ENCODE measurements at places on chromosomes 11 and 22.

- DNase-seq: no peak
Measured at GRCh38 chr11:134356656-134357544, 25.1 kb downstream of the GLB1L2 start.

DNA sequence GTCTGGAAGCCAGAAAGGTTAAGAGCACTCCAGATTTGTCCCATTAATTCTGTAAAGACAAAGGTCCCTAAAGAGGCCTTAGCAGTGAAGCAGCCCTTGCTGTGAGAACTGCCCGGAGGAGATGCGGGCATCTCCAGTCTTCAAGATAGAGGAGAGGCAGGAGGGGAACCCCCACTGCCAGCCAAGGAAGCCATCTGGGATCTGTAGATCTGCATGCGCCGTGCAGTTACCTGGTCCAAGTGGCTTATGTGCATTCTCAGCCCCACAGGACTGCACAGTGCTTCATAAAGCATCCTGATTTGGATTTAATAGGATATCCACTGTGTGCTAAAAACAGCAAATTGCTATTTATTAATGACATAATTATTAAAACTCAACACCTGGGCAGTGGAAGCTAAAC lies 834.6 kb downstream of the NTM start:
- no peak for DNase-seq

DNA sequence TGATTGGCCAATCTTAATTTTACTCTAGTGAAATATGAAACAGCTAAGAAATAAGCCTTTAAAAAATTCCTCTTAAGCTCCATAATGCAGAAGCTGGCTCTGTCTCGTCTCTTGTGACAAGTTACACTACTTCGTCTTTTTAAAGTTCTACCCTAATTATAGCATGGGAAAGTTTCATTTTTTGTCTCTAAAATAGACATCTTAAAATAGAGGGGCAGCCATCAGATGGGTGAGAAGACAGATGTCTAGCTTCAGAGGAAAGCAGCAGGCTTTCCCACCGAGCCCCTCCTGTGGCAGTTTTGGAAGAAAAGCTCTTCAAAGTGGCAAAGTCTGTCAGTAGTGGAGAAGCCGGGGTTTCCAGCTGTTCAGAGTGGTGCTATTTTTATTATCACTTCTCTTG lies 39.5 kb downstream of the XRRA1 start:
- no peak for DNase-seq

DNA sequence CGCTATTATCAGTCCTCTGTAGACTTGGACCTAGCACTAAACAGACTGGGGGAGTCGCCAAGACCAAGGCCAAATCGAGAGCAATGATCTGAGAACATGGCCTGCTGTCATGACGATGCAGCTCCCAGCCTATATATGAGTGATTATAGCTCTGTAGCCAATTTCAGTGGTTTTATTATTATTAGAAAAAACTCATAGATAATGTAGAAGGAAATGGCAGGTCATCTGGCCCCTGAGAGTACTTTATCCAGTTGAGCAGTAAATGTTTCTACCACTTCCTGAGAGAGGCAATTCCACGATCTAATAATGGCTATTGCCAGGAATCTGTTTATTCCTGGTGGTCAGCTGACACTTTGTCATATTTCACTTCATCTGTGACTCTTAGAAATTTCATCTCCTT lies 666.7 kb downstream of the OPCML start:
- no peak for DNase-seq

GRCh38 chr22:47610764-47611163 lies 848.3 kb downstream of the TBC1D22A start:
- no peak for DNase-seq

DNA sequence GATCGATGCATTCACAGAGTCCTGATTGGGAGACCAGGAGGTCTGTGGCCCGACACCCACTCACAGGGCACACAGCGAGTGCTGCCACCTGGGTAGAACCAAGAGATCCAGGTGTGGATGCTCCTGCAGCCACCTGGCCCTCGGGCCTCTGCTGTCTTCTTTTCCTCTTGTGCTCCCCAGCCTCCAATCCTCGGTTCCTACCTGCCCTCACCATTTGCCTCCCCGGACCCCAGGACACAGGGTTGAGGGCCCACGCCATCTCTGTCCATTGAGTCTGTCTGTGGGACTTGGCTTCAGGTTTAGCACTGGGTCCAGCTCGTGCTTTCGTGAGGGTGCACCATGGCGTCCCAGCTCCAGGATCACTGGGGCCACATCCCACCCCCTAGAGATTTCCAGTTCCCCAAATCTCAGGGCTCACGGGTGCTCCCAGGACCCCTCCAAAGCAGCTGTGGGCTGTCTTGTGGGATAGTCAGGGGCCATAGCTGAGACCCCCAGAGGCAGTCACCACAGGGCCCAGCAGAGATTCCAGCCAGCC lies 591.1 kb downstream of the BRD1 start:
- no peak for DNase-seq

- no peak for DNase-seq
Measured at GRCh38 chr11:73680687-73681086, 34.3 kb downstream of the PLEKHB1 start.

DNA sequence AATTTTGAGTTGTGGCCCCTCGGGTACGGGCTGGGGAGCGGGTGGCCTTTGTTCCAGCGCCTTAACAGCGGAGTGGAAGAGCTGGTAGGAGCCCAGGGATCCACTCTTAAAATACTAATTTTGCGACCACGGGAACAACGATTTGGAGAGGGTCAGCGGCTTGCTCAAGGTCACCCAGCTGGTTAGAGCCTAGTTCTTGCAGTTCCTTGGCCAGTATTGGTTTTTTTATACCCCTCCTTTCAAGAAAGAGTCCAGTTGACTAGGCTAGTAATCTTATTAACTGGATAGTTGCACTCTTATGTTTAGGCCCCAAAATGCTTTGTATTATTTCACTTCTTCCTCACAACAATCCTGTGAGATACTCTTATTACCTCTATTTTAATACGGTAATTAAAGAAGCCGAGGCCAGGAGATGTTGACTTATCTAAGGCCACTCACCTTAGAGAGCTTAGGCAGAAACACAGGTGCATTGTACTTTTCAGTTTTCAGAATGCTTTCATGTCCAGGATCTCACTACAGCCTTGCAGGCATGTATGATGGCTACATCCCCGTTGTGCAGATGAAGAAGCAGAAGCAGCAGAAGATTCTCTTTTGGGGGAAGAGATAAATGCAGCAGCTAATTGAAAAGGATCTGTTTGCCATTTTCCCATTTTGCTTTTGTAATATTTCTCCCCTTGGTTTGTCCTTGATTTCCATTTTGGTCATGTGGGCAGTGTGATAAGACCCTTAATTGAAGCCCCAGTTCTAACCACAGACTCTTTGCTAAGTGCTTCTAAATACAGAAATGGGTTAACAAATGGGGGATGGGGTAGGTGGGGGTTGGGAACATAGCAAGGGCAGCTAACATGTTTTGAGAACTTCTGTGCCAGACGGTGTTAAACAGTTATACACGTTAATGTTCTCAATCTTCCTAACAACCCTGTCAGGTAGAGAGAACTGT lies 1.4 kb downstream of the SREBF2 start:
- no peak for DNase-seq

DNA sequence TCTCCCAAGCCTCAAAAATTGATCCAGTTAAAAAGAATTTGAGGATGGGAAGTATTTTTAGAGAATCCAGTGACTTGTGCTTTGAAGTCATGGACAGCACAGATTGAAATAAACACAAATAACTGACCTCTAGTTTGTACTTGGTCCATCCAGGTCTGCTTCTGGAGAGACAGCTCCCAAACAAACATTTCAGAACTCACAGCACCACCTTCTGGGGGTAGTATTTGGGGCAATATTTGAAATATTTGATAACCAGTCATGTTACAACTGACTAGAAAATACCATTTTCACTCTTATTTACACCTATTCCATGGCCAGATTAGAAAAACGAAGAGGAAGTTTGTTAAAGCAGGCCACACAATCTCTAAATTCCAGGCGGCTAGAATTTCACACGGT lies 56.2 kb downstream of the CTSC start:
- DNase-seq: no peak

DNA sequence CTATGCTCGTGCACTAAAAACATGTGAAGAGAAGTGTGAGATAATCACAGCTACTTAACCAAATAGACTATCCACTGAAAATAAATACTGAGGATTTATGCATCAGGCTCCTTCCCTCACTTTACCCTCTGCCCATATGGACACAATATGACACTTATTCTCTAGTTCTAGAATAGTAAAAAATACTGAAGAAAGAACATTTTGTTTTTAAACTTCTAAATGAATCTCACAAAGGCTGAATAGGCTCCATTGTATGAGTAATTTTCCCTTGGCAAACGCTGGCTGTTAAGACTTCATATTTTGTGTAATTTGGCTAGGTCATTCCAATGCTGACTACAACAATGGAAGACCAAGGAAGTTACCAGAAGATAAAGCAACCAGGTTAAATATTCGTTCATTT lies 9.9 kb downstream of the HPS5 start:
- DNase-seq: no peak

DNA sequence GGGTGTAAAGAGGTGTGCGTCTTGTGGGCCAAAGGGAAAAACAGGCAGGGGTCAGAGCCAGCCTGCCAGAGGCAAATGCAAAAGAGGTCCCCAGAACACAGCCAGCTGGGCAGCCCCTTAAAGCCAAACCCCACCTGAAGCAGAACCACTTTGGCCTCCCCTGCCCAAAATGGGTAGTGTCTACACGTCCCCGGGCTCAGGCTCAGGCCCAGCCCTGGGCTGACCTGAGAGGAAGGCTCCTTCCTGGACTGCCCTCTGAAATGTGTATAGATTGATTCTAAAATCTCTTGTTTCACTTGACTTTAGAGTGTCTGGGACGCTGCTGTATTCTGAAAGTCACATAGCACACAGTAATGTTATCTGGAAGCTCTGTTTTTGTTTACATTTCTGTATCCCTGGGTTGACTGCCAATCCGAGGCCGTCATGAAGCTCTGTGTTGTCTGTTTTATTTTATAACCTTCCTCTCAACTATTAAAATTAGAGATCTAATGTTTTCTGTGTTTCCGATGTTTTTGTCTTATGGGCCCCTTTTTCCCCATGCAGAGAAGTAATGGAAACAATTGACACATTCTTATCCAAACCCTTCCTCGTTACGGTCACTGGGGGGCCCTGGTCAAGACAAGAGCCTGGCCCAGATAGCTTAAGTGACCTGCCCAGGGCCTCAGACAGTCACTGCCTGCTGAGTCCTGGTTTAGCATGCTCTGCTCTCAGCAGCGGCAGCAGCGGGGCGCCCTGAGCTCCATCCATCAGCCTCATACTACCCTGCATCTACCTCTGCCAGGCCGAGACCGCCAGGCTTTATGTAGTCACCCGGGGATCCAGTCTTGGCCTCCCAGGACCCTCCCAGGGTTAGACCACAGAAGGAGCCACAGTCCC lies 10.1 kb downstream of the OVOL1 start:
- DNase-seq: no peak

DNA sequence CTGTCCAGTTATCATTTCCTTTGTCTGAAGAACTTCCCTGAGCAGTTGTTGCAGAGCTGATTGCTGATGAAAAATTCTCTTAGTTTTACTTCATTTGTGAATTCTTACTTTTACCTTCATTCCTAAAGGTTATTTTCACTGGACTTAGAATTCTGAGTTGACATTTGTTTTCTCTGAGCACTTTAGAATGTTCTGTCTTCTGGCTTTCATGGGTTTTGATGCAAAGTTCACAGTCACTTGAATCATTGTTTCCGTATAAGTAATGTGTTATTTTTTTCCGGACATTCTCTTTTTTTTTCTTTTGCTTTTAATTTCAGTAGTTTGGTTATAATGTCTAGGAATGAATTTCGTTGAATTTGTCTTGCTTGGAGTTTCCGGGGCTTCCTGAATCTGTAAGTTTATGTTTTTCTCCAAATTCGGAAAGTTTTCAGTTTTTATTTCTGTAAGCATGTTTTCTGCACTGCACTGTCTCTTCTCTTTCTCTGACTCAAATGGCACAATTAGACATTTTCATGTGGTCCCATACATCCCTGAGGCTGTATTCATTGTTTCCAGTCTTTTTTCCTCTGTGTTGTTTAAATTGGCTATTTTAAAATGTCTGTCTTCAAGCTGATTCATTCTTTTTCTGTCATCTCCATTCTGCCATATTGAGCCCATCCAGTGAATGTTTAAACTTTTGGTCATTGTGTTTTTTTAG lies 68.5 kb upstream of the NARS2 start:
- no peak for DNase-seq

DNA sequence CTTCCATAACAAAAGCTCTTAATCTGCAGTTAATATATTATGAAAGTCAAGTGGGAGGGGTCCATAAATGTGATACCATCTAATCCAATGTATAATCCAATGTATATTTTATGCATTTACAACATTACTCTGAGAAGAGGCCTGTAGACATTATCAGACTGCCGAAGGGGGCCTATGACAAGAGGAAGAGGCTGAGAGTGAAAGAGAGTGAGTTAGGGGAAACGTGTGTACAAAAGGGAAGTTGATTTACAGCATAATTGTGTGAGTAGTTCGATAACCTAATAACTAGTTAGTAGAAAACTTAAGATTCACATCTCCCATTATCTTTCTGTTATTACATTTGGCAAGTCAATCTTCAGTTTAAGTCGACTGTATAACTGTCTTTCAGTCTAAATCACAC lies 86.6 kb downstream of the DDX10 start:
- no peak for DNase-seq

GRCh38 chr22:44583061-44583760 lies 85.2 kb upstream of the RTL6 start:
- no peak for DNase-seq

GRCh38 chr11:61266602-61267001 lies 25.6 kb downstream of the PGA5 start:
- no peak for DNase-seq

DNA sequence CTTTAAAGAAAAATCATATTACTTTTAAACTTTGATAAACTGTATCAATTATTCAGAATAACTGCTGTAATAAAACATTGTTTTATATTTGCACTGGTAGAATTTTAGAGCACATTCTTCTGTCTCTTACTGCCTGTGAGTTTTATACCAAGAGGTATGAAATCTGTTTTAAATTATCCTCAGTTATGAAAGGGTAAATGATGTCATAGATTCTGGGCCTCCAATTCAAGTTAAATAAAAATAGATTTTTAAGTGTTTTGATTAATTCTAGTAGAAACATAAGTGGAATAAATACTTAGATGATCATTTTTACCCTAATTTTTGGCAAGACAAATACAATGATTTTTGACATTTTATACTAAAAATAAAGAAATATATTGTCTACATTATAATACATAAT lies 93.0 kb downstream of the GUCY1A2 start:
- no peak for DNase-seq

- DNase-seq: no peak
Measured at GRCh38 chr22:45497351-45498145, 5.1 kb upstream of the FBLN1 start.
